Activated gamma-delta T cell treated with anti-CD3 and anti-CD28 coated beads, Interleukin-2, amount 50 U/mL, for 16 hours (primary cell): ENCODE measurements at places on chromosomes 2 and 18.
A peak's percentile ranks its signal among the peaks of the same experiment; 100 is the strongest.

- no peak for DNase-seq
Measured at GRCh38 chr2:1503471-1504310, 90.4 kb downstream of the TPO start.

DNA sequence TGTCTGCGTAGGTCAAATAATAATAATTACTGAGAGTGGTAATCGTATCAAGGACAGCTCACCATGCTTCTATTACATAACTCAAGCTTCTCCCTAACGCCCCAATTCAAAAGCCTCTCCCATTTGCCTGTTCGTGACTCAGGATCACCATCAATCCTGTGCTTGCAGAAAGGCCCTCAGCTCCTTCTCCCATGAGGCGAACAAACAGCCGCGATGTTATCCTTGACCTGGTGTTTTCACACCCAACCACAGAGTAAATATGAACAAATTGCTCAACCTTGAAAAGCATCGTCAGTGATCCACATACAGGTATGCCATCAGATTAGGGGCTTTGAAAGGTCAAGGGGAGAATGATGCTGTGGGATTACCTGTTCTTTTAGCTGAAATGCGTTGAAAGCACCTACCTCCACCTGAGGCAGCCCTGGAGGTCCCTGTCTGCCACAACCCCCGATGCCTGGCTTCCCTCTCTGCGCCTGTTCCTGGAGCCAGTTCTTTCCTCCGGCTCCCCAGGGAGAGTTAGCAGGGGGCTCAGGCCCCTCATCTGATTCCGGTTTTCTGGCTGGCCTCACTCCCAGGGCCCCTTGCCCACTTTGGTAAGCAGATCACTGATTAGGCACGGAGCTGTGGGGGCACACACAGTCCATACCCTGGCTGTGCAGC lies 39.1 kb upstream of the ODC1 start:
- no peak for DNase-seq

GRCh38 chr2:155161314-155161713 lies 462.8 kb downstream of the KCNJ3 start:
- no peak for DNase-seq

- no peak for DNase-seq
Measured at GRCh38 chr2:1224901-1225300, 188.4 kb upstream of the TPO start.

DNA sequence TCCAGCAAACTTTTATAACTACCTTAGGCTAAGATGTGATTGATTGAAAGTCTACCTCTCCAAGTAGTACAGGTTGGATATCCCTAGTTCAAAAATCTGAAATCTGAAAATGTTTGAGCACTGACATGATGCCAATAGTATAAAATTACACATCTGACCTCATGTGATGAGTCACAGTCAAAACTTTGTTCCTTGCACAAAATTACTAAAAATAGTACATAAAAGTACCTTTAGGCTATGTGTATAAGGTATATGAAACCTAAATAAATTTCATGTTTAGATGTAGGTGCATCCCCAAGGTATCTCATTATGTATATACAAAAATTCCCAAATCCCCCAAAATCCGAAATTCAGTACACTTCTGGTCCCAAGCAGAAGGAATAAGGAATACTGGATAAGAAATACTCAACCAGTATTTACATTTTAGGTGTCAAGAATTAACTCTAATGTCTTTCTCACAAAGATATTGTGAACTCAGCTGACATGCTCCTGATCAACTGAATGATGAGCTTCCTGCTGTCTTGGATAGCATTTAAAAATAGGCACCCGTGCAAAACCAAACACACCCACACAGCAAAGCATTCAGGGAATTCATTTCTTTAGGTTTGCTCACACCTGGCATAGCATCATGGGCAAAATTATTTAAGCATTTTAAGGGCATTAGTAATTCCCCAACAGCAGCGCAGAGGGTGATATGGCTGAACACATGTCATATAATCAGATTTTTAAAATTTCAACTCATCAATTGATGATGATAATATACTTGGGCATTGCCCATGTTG lies 497.4 kb upstream of the MEIS1 start:
- no peak for DNase-seq

DNA sequence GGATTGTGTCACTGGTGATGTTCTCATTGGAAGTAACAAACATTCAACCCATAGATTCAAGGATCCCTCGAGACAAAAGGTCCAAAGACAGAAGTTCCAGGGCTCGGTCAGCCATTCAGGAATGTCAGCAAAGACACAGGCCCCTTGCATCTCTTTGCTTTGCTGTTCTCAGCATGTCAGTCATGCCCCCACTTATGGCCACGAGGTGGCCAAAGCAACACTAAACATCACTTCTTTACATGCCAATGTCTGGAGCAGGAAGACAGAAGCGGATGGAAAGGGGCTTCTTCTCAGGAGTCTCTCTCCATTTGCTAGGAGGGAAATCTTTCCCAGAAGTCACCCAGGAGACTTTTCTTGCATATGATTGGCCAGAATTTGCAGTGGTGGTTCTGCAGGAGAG lies 191.6 kb upstream of the SP5 start:
- no peak for DNase-seq

DNA sequence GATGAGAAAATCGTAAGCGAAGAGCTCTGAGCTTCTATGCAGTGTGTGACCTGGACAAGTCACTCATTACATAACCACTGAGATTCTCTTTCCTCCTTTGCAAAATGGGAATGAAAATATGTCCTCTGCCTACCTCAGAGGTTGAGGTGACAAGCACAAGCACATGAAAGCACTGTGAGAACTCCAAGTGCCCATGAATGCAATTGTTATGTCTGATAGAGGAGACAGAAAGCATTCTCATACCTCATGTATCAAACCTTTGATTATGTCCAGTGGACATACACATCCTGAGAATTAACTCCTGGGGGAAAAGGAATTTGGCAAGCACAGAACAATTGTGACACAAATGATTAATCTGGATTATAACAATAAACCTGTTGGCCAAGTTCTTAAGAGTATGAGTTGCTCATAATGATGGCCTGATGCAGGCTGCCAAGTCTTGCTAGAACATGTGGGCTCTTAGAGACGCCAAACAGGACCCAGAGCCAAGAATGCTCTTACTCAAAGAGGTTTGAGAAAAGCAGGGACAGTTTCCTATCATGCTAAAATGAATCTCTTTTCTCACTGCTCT lies 8.5 kb upstream of the RMDN2 start:
- DNase-seq, result no peak

GRCh38 chr2:227696990-227697679 lies 20.7 kb downstream of the SLC19A3 start:
- no peak for DNase-seq

GRCh38 chr2:216492597-216493333 lies 5.9 kb upstream of the RPL37A start:
- DNase-seq, result no peak

DNA sequence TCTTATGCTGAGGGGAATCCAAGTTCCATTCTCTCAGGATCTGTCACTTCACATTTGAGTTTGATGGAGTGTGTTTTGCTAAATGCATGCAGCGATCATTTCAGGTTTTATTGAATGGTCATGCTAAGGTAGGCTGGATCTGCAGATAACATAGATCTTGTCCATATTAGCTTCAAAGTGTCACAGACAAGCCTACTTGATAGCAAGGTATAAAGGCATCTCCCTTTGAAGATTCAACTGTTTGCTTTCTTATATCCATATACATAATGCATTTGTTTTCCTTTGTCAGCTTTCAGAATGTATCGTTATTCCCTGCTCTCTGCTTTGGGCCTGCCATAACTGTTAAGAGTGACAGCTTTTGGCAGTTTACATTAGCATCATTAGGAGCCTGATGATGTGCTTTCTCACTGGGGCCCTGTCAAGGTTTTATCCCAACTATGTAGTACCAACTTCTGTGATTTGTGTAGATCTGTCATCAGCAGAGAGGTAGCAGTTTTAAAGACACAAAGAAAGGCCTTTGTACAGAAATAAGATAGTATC lies 604.3 kb upstream of the CDH7 start:
- no peak for DNase-seq

GRCh38 chr18:50281295-50281971 lies at the start of gene MBD1:
MBD1 (minus strand) TSS chr18:50281523; CDS start chr18:50279992, 1,531 bp downstream.
- peak; percentile 94 for DNase-seq

- no peak for DNase-seq
Measured at GRCh38 chr18:49639643-49640391, 78.0 kb downstream of the LIPG start.

DNA sequence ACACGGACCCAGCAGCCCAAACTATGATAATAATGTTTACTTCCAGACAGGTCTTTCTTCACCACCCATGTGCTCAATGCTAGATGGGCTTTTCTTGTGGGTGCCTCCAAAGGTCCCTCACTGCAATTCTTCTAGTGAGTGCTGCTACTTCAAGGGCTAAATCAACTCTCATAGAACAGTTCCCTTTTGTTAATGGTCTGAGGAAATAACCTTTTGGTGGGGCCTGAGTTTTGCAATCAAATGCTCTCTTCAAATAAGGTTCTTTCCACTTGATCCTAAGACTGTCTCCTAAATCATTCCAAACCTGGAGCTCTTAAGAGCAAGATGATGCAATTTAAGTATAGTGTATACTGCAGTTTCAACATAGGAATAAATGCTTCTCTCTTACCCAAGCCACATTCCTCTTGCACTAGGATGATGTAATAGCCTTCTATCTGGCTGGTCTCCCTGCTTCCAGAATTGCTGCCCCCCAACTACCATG lies 6.0 kb downstream of the NEMP2 start:
- DNase-seq, result no peak

GRCh38 chr18:37457341-37457740 lies 108.3 kb downstream of the CELF4 start:
- DNase-seq, result no peak

DNA sequence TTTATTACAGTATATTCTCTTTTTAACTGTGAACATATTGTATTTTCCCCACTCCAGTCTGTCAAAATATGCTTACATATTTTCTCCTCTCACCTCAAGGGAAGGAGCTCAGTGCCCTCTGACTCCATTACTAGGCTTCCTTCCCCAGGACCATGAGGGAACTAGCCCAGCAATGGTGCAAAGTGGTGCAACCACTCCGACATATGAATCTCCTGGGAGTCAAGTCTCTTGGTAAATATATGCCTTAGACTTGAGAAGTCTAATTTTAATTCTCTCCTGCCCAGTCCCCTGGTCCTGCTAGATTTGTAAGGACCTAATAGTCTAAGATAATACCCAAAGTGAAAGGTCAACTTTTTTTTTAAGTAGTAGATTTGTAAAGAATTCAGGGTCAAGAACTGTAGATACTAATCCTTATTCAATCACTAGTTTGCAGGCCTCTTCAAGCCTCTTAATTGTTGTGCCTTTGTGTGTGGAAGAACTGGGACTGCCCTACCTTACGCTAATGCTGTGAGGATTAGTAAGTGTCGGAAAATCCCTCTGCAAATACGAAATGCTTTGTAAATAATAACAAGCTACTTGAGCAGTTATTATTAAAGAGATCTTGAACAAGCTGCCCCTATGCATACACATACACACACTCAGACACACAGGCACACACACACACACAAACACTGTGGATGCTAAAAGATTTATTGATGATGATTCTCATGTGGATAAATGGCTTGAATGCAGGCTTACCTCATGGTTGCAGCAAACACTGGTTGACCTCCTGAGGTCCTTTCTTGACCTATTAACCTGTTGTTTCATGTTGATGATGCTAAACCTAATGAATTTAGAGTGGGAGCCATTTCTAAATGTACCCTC lies 251.2 kb upstream of the PARD3B start:
- DNase-seq, result no peak

DNA sequence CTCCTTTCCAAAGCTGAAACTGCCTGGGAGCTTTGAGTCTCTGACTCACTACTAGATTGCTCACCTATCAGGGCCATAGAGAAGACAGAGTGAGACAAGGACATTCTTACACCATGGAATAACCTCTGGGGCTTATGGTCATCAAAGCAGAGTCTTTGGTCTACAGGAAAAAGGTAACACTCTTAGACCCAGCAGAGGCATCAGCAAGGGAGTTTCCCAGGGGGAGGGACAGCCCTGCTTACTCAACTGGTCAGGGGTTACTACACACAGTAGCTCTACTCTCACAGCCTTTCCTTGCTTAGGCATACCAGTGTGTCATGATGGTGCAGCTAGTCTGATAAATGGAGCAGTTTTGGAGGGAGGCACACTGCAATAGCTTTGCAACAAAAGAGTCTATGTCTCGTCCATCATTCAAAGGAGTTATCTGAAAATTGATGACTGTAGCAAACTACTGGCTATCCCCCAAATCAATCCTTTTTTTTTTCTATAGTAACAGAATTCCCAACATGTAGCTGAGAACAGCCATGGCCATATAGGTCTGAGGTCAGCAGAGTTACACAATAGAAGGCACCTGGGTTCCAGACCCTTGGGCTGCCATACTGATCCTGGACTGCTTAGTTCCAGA lies 22.4 kb upstream of the CD28 start:
- DNase-seq, result no peak

DNA sequence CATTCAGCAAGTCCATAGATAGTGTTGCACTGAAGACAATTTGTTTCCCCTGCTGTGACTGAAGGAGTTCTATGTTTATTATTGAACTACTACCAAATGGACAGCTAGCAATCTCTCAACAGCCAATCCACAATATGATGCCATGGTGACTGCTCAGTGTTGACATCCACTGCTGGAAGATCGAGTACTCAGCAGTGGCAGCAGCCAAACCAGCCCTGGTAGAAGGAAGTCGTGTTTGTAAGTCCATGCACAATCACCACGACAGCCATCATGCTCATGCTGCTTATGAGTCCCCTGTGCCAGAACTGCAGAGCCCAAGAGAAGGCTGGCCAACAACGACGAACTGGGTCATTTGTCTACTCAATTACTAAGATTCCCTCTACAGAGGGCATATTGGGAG lies 66.4 kb downstream of the OSR1 start:
- DNase-seq, result no peak

- DNase-seq, result no peak
Measured at GRCh38 chr2:46956981-46957531, 41.5 kb upstream of the MCFD2 start.

GRCh38 chr18:52345428-52345827 lies 5.4 kb downstream of the DCC start:
- DNase-seq, result no peak

DNA sequence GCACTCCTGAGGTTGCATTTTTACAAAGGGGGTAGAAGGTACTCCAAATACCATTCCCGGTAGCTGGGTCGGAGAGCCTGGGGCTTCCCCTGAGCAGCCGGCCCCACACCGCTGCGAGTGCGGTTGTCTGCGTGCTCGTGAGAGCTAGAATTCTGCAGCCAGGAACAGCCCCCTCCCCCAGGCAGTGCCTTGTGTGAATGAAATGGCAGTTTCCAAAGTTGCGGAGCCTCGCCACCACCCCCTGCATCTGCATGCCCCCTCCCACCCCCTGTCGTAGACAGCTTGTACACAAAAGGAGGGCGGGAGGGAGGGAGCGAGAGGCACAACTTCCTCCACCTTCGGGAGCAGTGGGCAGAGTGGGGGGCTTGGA lies 1.1 kb downstream of the MYCN start:
- DNase-seq, result no peak

GRCh38 chr18:12283256-12283655 lies 24.8 kb upstream of the TUBB6 start:
- no peak for DNase-seq

- DNase-seq, result no peak
Measured at GRCh38 chr2:163733301-163733938, 2.4 kb downstream of the FIGN start.

- no peak for DNase-seq
Measured at GRCh38 chr2:41116106-41116797, 664.4 kb upstream of the SLC8A1 start.
